ENCODE measurements at places on chromosomes 13 and 19.
A peak's percentile ranks its signal among the peaks of the same experiment; 100 is the strongest.

DNA sequence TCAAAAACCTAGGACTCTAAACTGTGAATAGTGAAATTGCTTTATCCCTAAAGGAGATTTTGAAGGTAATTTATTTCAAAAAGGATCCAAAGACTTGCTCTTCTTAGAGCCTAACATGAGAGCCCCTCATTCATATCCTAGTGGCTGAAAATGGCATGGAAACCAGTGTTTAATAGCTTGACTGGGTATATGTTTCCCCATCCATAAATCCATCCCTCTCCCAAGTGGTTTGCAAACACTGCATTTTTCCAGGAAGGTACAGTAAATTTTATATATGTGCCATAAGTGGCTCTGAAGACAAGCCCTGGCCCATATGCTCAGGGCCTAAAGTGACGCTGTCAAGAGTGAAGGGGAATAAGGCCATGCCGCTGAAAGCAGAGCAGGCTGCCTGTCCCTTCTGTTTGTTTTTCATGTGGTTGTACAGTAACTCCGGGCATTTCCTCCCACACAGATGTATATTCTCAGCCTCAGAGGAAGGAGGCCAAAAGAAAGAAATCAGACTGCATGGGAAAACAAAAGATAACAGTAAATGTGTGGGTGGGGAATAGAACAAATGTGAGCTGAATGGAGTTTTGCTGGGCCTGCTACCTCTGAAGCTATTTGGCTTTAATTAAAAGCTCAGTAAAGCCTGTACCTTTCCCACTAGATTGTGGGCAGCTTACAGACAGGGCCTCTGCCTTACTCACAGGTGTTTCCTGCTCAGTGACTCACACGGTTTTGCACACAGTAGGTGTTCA is 181.9 kb downstream of the PCDH9 start:
- no peak for DNase-seq

DNA sequence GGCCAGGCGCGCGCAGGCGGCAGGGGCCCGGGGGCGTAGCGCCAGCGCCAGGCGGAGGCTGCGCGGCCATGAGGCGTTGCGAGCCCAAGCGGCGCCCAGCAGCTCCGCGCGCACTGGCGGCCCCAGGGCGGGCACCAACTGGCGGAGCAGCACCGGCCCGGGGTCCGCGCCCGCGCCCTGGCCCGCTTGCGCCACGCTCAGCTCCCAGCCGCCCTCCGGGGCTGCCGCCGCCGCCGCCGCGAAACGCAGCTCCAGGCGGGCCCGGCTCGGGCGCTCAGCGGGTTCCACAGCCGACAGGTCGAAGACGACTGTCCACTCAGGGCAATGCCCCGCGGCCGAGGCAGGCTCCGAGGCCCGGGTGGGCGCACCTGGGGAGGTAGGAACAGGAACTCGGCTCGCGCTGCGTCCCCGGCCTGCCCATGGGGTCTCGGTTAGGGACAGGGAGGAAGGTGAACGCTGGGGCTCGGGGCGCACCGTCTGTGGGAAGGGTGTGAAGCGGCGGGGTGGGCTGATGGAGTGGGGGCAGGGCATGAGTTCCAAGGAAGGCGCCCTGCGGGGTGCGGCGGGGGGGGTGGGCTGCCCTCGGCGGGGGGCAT is 26.8 kb downstream of the CERS1 start:
- DNase-seq = no peak

- peak; percentile 37 for DNase-seq
Observed at GRCh38 chr19:37999309-38000213, 92.6 kb downstream of the SIPA1L3 start.

- no peak for DNase-seq
Observed at GRCh38 chr19:55112777-55113569, 4.5 kb downstream of the PPP1R12C start.

DNA sequence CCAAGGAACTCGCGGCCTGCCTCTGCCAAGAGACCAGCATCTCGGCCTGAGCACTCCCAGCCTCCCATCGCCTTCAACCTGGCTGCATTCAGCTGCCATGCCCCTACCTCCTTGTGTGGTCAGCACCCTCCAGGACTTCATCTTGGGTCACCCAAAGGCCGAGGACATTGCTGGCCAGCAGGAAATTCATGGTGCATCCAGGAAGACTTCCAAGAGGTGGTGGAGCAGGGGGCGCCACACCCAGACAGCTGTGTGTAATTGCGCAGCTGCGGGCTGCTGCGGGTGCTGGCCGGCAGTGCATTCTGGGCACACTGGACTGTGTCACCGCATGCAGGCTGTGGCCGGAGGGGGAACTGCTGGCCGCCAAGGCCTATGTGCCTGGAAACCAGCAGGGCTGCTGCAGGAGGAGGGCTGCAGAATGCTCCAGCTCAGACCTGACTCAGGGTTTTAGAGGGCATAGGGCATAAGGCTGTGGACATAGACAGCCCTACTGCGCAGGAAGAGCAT is 164.3 kb upstream of the TUBA3C start:
- no peak for DNase-seq

GRCh38 chr13:40540328-40541044 is 126.0 kb downstream of the FOXO1 start:
- no peak for DNase-seq

GRCh38 chr19:42693760-42694350 is 46.4 kb downstream of the PSG3 start:
- no peak for DNase-seq

DNA sequence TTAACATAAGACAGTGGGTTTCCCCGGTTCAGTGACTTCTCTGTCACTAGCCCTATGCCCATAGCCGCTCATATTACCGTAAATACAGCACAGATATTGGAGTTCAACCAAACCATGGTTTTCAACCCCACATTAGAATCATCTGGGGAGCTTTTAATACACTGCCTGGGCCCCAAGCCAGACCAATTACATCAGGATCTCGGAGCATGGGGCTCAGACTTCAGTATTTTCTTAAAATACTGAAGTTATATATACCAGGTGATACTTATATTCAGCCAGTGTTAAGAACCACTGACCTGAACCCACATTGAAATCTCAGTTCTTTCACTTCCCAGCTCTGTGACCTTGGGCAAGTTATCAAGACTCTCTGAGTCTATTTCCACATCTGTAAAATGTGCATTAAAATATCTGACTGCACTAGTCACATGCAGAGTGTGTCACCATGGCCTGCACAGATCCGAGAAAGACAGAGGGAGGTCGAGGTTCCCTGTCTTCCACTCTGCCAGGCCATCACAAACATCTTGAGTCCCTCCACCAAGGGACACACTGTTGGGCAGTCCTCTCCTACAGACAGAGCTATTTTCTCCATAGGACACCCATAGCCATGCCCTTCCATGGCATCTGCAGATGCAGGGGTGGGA is 32.2 kb upstream of the IPO5 start:
- DNase-seq = no peak
